ENCODE measurements at places on chromosomes 11 and 22.

DNA sequence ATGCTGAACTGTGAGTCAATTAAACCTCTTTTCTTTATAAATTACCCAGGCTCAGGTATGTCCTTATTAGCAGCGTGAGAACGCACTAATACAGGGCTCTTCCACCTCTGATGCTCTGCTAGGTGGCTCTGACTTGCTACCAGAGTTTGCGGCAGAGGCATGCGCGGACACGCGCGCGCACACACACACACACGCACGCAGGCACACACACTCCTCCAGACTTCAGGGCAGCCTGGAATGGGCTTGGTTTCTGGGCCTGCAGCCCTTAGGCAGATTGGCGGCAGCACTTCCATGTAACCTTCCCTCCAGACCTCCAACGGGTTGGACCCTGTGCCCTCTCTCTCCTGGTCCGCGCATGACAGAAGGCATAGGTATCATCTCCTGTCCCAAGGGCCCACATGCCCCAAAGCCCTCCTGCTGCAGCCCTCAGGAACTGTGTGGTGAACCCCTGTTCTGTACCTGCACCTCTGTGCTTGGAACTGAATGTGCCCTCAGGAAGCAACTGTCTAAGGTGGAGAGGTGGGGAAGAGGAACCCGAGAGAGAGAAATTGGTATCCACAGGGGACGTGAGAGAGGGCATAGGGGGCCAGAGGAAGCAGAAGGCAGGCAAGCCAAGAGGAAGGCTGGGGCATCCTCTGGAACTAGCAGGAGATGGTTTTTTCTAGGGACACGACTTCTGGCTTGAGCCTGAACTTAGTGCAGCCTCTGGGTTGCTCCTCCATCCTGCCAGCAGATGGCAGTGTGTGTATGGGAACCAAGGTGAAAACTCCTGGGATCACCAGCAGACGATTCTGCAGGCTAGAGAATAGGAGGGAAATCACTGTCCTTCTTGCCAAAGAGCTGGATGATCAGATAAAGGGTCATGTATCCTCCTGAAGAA lies 23.4 kb upstream of the RIC3 start:
- no peak for DNase-seq

GRCh38 chr11:56911312-56911711 lies 77.4 kb upstream of the OR5AK2 start:
- no peak for DNase-seq

DNA sequence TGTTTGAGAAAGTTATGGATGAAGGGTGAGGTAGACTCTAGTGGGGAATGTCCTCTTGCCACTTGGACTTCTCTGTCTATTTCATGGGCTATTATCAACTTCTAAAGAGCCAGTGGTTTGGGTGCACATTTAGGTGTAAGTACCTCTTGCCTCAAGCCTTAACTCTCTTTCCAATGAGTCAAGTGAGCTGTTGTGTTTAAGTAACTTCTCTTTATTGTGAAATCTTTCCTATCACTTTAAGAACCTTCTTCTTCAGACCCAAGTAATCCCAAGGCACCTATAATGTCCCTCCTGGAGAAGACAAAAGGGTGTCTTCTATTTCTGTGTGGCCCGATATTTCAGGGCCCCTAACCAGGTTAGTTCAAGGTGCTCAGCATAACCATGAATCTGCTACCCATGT lies 90.5 kb upstream of the VPREB1 start:
- DNase-seq: no peak

DNA sequence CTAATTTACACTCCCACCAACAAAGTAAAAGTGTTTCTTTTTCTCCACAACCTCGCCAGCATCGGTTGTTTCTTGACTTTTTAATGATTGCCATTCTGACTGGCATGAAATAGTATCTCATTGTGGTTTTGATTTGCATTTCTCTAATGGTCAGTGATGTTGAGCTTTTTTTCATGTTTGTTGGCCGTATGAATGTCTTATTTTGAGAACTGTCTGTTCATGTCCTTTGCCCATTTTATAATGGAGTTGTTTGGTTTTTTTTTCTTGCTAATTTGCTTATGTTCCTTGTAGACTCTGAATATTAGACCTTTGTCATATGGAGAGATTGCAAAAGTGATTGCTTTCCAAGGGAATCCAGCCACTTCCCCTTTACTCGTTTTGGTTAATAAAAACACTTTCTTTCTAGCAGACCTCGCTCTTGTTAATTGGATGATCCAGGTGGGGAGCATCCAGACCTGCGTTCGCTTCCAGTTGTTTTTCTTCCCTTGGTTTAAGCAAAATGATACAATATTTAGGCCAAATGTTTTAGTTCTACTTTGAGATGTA lies 17.1 kb upstream of the APOL4 start:
- no peak for DNase-seq

DNA sequence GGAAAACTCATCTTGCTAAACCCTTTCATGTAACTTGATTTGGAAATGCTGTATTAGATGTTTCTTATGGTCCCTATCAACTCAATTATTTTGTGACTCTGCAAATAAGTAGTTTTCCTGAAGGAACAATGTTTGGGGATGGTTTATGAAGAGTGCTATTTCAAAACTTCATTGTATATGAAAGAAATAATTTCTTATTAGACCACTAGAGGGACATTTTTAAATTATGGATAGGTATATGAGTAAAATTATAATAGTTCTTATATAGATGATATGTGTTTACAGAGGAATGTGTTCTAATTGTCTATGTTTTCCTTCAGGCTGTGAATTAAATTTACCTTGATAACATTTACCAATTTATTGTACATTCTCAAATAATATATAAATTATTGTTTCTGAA lies 509.4 kb upstream of the RAG2 start:
- DNase-seq: no peak

DNA sequence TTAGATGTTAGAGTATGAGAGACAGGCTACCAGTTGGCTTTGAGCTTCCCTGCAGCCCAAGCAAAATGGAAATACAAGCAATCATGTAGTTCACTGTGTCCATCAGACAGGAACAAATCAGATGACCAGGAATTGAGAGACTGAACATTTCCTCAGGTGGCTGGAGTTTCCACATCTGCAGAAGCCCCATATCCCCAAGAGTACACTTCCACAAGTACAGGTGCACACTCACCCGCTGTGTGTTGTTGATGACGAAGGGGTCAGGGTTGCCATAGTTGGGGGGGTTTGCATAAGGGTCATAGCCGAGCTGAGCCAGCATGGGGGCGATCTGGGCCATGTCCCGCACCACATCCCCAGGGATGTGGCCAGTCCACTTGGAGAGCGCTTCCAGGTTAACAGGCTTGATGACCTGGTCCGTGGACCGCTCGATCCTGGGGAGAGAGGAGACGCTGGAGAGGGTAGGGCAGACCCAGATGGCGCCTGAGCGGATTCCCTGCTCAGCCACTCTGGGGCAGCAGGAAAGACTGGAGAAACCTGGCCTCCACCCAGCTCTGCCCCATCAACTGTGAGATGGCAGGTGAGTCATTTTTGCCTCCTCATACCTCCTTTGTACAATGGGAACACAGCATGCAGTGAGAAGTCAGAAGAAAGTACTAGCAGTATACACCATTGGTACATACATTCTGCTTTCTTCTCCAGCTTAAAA lies 23.9 kb upstream of the TFIP11 start:
- DNase-seq: no peak

- no peak for DNase-seq
Measured at GRCh38 chr22:38042488-38042790, 14.8 kb upstream of the PICK1 start.

- no peak for DNase-seq
Measured at GRCh38 chr22:36048911-36049677, 20.5 kb upstream of the RBFOX2 start.

DNA sequence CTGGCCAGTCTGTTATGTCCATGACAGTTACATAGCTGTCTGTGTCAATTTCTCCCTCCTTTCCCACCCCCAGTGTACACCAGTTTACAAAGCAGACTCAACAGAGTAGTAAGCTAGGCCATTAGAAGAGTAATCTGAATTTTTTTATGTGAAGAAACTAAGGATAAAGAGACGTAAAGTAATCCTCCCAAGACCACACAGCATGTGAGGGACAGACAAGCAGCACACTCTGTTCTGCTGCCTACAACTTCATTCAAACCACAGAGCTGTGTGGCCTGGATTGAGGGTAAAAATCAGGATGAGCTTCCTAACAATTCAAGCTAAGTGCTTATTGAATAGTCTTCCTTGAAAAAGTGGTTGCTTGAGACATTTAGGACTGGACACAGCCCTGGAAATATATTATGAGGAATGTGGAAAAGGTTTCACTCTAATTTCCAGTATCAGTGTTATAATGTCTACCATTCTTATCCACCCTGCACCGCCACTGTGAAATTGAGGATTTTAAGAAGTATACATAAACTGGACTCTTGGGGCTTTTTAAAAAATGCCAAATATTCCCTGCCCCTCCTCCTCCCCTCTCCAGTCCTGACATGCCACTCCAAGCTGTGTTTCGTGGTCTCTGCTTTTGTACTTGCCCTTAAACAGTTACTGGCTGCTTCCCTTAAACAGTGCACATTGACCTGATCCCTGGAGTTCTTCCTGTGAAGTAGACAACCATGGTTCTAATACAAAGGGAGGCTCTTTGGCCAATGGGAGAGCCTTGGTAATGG lies 40.9 kb downstream of the EXT2 start:
- DNase-seq: no peak

- DNase-seq: no peak
Measured at GRCh38 chr11:1397146-1397861, 7.6 kb downstream of the BRSK2 start.

DNA sequence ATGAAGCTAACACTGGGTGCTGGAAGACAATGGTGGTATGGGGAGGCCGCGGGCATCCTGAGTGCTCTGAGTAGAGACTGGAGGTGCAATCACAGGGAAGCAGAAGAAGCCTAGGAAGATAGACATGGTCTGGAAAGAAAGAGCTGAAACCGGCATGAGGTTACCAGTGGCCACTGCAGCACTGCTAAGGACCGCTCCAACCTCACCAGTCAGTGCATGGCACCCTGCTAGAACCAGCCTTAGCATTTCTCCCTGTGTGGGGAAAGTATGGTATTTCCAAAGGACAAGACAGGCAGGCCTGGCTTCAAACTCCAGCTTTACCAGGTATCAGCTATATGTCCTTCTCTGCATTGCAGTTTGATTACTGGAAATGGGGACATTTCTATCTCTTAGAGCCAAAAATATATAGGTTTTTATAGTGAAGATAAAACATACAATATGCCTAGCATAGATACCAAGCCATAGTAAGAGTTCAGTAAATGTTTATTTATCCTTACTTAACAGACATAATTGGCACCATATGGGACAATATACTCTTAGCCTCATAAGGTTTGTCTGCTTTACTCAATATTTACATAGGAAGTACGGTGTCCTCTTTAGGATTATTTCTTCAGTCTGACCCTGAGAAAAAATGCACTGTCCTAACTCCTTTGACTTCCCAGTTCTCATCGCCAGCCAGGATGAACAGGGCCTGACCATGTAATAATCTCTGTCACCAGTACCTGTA lies 231.1 kb downstream of the TENM4 start:
- DNase-seq: no peak

DNA sequence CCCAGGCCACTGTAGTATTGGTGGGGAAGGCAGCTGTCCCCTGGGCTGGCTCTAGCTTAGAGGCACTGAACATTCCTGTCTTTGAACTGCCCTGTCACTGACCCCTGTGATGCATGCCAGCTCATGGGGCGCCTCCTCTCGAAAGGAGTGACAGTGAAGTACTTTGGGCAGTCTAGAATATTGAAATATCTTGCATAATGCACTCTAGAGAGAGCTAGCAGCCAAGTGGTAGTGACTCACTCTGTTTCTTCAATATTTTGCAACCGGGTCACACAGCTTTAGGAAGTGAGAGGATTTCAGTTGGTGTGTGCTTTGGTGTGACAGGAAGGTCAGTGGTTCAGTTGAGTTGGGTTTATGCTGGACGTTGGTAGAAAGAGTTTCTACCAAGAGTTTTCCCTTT lies 35.5 kb upstream of the ST14 start:
- no peak for DNase-seq

GRCh38 chr11:86687185-86687778 lies 14.9 kb upstream of the ME3 start:
- DNase-seq: no peak

DNA sequence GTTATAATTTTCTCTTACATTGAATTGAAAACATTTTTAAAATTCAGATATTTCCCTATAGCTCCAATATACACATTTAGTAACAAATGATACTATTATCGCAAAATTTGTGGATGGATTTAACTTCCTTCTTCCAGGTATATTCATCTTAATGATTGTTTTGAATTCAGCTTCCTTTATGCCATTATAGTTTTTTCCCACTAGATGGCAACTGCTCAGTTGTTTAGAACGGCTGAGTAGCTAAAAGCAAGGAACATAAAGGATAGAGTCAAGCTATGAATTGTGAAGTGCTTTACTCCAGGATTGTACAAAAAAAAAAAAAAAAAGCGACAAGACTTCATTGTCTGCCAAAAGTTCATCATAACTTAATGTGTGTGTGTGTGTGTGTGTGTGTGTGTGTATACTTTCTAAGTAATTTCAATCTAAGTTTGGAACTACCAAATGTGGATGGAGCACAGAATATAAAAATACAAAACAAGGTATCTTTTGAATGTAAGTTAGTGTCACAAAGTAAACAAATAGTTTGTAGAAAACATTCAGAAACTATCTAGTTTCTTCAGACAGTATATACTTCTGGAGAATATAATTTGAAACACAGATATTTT lies 846.4 kb downstream of the DLG2 start:
- no peak for DNase-seq

GRCh38 chr11:78161962-78162371 lies 22.5 kb upstream of the ALG8 start:
- no peak for DNase-seq

- DNase-seq: no peak
Measured at GRCh38 chr11:46337626-46338345, 9.5 kb upstream of the DGKZ start.

- DNase-seq: no peak
Measured at GRCh38 chr11:107824668-107825369, 33.8 kb downstream of the SLC35F2 start.

GRCh38 chr22:36386351-36386899 lies 1.3 kb downstream of the MYH9 start:
- no peak for DNase-seq

GRCh38 chr11:99069856-99070444 lies 49.2 kb downstream of the CNTN5 start:
- no peak for DNase-seq

- no peak for DNase-seq
Measured at GRCh38 chr11:15935373-15935772, 421.0 kb downstream of the SOX6 start.

DNA sequence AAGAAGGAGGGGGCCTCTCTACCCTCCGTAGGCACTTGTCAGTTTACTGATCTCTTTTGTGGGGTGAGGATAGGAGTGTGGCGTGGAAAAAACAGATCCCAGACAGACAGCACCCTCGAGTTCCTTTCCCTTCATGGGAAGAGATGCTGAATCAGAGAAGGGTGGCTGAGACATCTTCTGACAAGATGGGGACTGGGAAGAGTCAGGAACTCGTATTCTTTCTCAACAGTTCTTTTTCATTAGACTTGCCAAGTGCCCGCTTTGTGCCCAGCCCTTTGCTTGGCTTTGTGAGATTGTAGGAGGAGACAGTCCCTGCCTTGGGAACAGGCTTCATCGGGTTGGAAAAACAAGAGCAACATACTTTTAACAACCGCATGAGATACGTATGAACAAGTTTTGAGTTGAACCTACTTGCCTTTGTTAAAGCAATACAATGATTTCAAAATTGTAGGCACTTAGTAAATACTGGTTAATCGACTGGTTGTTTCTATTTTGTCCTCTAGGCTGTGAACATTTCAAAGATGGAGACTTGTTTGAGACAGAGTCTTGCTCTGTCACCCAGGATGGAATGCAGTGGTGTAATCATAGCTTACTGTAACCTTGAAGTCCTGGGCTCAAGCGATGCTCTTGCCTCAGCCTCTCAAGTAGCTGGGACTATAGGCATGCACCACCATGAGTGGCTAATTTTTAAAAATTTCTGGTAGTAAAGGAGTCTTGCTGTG lies 1.1 kb downstream of the RRM1 start:
- DNase-seq: no peak

GRCh38 chr11:9201372-9202162 lies 63.6 kb downstream of the DENND5A start:
- DNase-seq: no peak

All from stimulated activated CD8-positive, alpha-beta memory T cell treated with anti-CD3 and anti-CD28 coated beads, Interleukin-15, amount 100 ng/mL, for 24 hours (primary cell).